Vagina (tissue), 2 donors: ENCODE measurements at places on chromosomes 7 and 10. TPM values are rescaled to one million over a fixed set of nuclear protein-coding genes. Genes with fewer than 3 reads are reported as not detected.

Gene NANOS1
- total RNA-seq = not detected

Gene PDIA4
- total RNA-seq = 69.5 TPM

Gene NPSR1
- not detected for total RNA-seq

Gene LIPM
- not detected for total RNA-seq

Gene EFCAB10
- total RNA-seq = not detected

Gene LIPN
- total RNA-seq = not detected

Gene CASP2
- 24.8 TPM for total RNA-seq

Gene ZNF680
- 22.1 TPM for total RNA-seq

Gene HOXA6
- 1.7 TPM for total RNA-seq

Gene PNLIP
- total RNA-seq = not detected

Gene MRPL32
- total RNA-seq = 33.9 TPM

DNA sequence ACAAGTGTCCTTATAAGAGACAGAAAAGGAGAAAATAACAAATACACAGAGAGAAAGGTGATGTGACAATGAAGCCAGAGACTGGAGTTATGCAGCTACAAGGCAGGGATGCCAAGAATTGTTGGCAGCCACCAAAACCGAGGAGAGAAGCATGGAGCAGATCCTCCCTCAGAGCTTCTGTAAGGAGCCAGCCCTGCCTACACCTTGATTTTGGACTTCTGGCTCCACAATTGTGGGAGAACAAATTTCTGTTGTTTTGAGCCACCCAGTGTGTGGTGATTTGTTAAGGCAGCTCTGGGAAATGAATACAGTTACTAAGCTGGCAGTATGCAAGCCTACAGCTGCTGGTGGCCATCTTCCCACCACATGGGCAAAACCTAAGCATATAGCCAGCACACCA, 163.6 kb downstream of the GRM8 start:
- DNase-seq = no peak
- H3K27ac ChIP-seq = no peak overlapping the region
- H3K27me3 ChIP-seq = no peaks in the 10 kb centered on the region
- H3K36me3 ChIP-seq = no peaks in the 10 kb centered on the region
- H3K4me1 ChIP-seq = no peaks in the 10 kb centered on the region

DNA sequence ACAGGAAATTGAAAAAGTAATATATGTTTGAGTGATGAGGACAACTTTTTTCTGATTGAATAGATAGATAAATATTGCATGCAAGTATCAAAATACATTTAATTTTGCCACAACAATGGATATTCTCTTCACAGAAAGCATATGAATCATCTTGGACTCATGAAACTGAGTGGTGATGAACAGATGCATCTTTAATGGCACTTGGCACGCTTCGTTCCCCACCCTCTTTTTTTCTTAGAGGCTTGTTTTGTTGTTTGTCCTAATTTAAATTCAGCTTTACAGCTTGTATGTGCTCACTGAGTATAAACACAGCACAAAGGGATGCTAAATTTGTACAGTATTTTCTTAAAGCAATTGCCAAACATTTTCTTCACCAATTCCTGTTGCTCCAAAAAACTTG, 145.0 kb upstream of the YAE1 start:
- no peaks in the 10 kb centered on the region for H3K4me1 ChIP-seq
- H3K27me3 ChIP-seq = no peaks in the 10 kb centered on the region
- no peaks in the 10 kb centered on the region for H3K36me3 ChIP-seq
- no peak overlapping the region for H3K4me3 ChIP-seq

- H3K27ac ChIP-seq = no peak overlapping the region
- H3K4me3 ChIP-seq = no peak overlapping the region
- no peaks in the 10 kb centered on the region for H3K27me3 ChIP-seq
- H3K4me1 ChIP-seq = no peaks in the 10 kb centered on the region
Measured at GRCh38 chr10:48694371-48695030, 9.8 kb downstream of the WDFY4 start.

DNA sequence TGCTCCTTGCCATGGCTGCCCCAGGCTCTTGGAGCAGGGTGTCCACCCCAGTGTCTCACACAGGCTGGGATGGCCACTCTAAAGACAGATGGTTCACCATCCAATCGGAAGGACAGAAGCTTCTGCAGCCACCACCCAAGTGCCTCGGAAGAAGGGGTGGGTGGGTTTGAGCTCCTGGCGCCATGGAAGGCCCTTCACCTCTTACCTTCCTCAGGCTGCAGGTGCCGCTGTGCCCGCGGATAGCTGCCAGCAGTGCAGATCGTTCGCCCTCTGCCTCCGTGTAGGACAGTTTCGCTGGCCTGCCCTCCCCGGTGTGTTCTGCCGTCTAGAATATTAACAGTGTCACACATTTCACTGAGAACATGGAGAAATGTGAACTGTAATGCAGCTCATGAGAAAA, 243.6 kb upstream of the GRB10 start:
- H3K27me3 ChIP-seq = no peaks in the 10 kb centered on the region
- no peak overlapping the region for H3K27ac ChIP-seq
- no peak overlapping the region for H3K4me3 ChIP-seq
- peak; percentile 74 for DNase-seq
- no peaks in the 10 kb centered on the region for H3K4me1 ChIP-seq

- no peak overlapping the region for H3K27ac ChIP-seq
- no peaks in the 10 kb centered on the region for H3K27me3 ChIP-seq
- H3K4me3 ChIP-seq = no peak overlapping the region
- peaks cover 7% of the 10 kb centered on the region for H3K4me1 ChIP-seq
Measured at GRCh38 chr7:98474558-98474957, 73.7 kb upstream of the BAIAP2L1 start.

- H3K4me1 ChIP-seq = no peaks in the 10 kb centered on the region
- H3K36me3 ChIP-seq = no peaks in the 10 kb centered on the region
- no peaks in the 10 kb centered on the region for H3K27me3 ChIP-seq
- DNase-seq = no peak
- no peak overlapping the region for H3K4me3 ChIP-seq
Measured at GRCh38 chr10:48993627-48994026, 54.0 kb upstream of the LRRC18 start.

DNA sequence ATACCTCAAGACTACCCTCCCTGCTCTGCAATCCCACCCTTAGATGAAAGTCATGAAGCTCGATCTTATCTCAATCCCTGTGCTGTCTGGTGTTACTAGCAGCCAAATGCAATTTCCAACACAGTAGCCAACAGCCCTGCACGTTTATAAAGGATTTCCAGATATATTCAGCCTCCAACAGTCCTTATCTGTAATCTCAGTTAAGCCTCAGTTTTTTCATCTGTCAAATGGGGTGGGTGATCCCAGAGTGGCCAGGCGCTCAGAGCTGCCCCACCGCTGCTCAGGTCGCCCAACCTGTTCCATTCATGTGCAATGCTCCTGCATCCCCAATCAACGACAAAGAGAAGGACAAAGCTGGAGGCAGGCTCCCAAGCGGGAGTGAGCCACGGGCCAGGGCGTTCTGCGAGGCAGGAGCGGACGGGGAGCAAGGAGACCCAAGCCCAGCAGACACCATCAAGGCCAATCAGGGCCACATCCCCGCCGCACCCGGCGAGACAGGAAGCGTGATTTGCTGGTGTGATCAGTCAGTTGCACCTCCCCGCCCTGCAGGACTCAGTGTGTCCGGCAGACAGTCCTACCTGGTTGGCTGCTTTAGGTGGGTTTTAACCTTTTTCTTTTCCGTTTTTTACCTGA, 19.7 kb downstream of the PDGFA start:
- DNase-seq = no peak
- no peaks in the 10 kb centered on the region for H3K27me3 ChIP-seq
- H3K4me1 ChIP-seq = peaks cover 20% of the 10 kb centered on the region
- no peak overlapping the region for H3K4me3 ChIP-seq

DNA sequence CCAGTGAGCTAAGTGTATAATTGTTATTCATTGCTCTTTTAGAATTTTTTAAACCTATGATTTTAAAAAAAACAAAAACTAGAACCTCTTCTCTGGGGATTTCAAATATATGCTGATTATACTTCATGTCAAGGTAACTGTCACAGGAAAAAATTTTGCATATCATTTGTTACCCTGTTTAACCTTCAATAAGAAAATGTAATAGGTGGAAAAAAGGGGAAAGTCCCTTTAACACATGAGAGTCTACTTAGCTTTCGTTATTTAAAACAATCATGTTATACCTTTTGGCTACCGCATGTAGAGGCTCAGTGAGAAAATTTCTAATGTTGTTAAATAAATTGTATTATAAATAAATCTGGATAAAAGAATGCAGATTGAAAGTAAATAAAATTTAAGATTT, 190.1 kb upstream of the AKR1E2 start:
- no peaks in the 10 kb centered on the region for H3K27me3 ChIP-seq
- no peak overlapping the region for H3K4me3 ChIP-seq
- H3K27ac ChIP-seq = no peak overlapping the region
- H3K36me3 ChIP-seq = no peaks in the 10 kb centered on the region
- DNase-seq = no peak
- peaks cover 4% of the 10 kb centered on the region for H3K4me1 ChIP-seq

- H3K4me1 ChIP-seq = peaks cover 40% of the 10 kb centered on the region
- no peak overlapping the region for H3K4me3 ChIP-seq
- no peak for DNase-seq
Measured at GRCh38 chr10:62000037-62000603, 98.6 kb downstream of the ARID5B start.

DNA sequence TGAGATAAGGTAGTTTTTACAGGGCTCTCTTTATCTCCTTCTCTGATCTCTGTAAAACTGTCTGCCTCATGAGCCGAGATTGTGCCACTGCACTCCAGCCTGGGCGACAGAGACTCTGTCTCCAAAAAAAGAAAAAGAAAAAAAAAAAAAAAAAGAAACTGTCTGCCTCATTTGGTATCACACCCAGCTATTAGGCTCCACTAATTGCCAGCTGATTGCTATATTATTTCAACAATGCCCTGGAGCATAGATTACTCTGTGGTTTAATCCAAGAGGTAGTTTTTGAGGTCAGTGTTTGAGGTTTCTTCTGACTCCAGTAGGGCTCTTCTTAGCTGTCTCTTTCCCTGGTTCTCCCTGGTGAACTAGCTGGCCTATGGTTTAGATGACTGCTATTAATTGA, 268.1 kb upstream of the PLPP4 start:
- DNase-seq = no peak
- H3K4me1 ChIP-seq = no peaks in the 10 kb centered on the region
- H3K36me3 ChIP-seq = no peaks in the 10 kb centered on the region
- no peaks in the 10 kb centered on the region for H3K27me3 ChIP-seq
- no peak overlapping the region for H3K4me3 ChIP-seq

- no peak overlapping the region for H3K27ac ChIP-seq
- H3K4me3 ChIP-seq = no peak overlapping the region
- H3K4me1 ChIP-seq = peaks cover 9% of the 10 kb centered on the region
- H3K27me3 ChIP-seq = no peaks in the 10 kb centered on the region
Measured at GRCh38 chr7:100943693-100944092, 5.6 kb upstream of the MUC3A start.

DNA sequence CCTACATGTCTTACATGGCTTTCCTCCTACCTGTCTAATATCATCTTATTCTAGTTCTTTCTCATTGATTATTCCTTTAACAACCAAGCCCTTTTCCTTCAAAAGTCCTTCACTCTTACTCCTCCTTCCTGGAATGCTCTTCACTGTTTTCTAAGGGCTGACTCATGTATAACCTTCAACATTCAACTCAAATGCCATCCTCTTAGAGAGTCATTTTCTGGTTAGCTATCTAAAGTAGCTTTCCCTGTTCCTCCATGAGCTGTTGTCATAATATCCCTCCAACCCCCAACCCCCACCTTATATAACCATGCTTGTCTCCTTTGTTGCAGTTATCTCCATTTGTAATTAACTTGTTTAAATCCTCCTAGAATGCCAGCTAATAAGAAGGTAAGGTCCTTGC, 286.8 kb downstream of the ADK start:
- peaks cover 3% of the 10 kb centered on the region for H3K4me1 ChIP-seq
- no peak overlapping the region for H3K27ac ChIP-seq

GRCh38 chr7:151710121-151710640, 166.7 kb downstream of the PRKAG2 start:
- no peaks in the 10 kb centered on the region for H3K36me3 ChIP-seq
- H3K27me3 ChIP-seq = no peaks in the 10 kb centered on the region
- no peak for DNase-seq
- H3K4me3 ChIP-seq = no peak overlapping the region

GRCh38 chr7:103695521-103695920, 249.5 kb upstream of the SLC26A5 start:
- no peak overlapping the region for H3K4me3 ChIP-seq
- DNase-seq = no peak
- no peaks in the 10 kb centered on the region for H3K36me3 ChIP-seq
- H3K27me3 ChIP-seq = no peaks in the 10 kb centered on the region
- H3K27ac ChIP-seq = no peak overlapping the region
- H3K4me1 ChIP-seq = no peaks in the 10 kb centered on the region

- no peaks in the 10 kb centered on the region for H3K27me3 ChIP-seq
- no peak overlapping the region for H3K27ac ChIP-seq
- H3K4me1 ChIP-seq = peaks cover 18% of the 10 kb centered on the region
- DNase-seq = no peak
Measured at GRCh38 chr7:151706277-151707104, 170.4 kb downstream of the PRKAG2 start.

GRCh38 chr7:149813254-149814035, 24.7 kb upstream of the ZNF862 start:
- H3K4me3 ChIP-seq = no peak overlapping the region
- H3K27ac ChIP-seq = no peak overlapping the region
- DNase-seq = no peak
- no peaks in the 10 kb centered on the region for H3K4me1 ChIP-seq

DNA sequence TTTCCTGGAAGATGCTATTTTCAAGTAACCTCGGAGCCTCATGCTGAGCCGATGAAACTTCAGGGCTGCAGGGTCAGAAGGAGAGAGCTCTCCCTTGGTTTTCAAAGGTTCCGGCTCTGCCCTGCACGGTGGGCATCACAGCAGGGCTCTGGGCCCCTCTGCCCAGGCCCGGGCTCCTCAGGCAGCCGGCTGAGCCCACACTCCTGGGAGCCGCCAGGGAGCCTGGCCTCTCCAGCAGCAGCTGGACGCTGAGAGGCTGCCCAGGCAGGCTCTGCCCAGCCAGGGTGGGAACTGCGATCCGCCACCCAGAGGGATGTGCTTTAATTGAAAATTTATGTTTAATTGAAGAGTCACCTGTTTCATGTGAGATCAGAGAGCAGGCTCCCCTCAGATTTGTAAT, 97.5 kb upstream of the MGMT start:
- H3K27me3 ChIP-seq = no peaks in the 10 kb centered on the region
- H3K36me3 ChIP-seq = no peaks in the 10 kb centered on the region
- no peak for DNase-seq
- H3K27ac ChIP-seq = no peak overlapping the region
- no peak overlapping the region for H3K4me3 ChIP-seq
- H3K4me1 ChIP-seq = no peaks in the 10 kb centered on the region

DNA sequence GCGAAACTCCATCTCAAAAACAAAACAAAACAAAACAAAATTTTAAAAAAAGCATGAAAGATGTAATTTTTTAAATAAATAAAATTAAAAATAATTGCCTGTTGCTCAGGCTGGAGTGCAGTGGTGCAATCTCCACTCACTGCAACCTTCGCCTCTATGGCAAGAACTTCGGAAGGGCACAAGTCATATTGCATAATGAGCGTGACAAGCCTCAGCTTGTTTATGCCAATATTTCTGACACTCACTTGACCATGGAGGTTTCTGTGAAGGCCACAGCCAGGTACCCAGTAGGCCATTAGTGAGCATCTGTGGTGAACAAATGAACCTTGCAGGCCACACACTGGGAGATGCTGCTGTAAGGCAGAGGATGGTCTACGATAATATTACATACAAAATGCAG, 106.1 kb upstream of the KMT2C start:
- H3K4me3 ChIP-seq = no peak overlapping the region
- no peak overlapping the region for H3K27ac ChIP-seq
- no peak for DNase-seq
- H3K36me3 ChIP-seq = no peaks in the 10 kb centered on the region
- H3K4me1 ChIP-seq = no peaks in the 10 kb centered on the region
